ENCODE measurements at places on chromosomes 5 and 9.

- no peak for DNase-seq
Observed at GRCh38 chr5:34709861-34710673, 53.9 kb downstream of the RAI14 start.

DNA sequence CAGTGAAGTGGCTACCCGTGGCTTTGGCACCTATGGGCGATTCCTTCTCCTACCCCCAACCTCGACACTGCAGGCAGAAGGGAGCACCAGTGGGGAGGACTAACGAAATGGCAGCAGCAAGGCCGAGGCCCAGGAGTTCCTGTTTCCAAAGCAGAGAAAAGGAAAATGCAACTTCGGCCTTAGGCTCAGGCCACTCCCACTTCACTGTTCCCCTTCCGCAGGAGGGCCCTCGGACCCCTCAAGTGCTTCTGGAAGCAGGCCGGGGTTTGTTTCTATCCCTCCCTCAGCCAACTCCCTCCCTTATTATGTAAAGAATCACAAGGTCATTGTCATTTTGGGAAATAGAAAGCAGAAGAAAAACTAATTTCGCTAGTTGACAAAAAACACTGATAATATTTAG, 36.4 kb upstream of the NKX2-5 start:
- DNase-seq = no peak

DNA sequence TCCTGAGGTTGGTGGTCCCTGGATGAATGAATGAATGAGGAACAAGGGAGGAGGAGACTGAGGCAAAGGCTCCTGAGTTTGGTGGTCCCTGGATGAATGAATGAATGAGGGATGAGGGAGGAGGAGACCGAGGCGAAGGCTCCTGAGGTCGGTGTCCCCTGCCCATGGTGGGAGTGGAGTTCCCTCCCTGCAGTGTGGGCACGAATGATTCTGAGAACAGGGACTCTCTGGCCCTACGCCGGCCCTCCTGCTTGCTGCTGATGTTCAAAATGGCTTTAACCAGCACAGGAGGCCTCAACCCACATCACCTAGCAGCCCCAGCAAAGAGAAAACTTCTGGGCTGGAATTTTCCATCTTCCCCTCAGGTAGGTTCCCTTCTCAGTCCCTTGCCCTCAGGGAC, 377.8 kb downstream of the IRX2 start:
- no peak for DNase-seq

- no peak for DNase-seq
Observed at GRCh38 chr5:119458911-119459632, 6.8 kb downstream of the HSD17B4 start.

- no peak for DNase-seq
Observed at GRCh38 chr5:143567583-143568504, 164.4 kb upstream of the NR3C1 start.

DNA sequence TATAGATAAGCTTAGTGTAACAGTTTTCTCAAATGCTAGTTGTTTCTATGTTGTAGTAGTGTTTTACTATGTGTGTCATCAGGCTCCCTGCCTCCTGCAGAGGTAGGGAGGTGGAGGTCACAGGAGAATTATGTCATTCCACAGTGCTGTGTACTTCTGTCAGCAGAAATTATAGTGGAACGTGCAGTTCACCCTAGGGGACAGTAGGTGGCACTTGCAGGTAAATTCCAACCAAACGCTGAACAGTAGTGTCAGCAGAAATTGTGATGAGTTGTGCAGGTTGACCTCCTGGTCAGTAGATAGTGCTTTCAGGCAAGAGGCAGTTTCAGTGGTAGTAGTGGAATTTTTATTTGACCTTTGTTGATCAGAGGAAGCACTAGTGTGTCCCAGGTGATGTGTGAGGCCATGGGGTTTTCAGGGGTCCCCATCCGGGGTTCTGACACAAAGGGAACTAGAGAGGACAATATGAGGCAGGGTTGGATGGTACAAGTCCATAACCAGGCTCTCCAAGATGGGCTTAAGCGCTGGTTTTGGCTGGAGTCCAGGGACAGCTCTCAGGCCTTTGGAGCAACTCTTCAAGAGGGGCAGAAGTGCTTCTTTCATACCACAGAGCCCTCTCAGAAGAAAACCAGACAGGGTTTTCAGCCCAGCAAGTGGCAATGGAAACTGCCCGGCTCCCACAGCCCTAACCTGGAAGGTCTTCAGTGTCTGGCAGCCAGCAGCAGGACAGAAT, 402.9 kb downstream of the CYLC2 start:
- DNase-seq = peak; percentile 63

DNA sequence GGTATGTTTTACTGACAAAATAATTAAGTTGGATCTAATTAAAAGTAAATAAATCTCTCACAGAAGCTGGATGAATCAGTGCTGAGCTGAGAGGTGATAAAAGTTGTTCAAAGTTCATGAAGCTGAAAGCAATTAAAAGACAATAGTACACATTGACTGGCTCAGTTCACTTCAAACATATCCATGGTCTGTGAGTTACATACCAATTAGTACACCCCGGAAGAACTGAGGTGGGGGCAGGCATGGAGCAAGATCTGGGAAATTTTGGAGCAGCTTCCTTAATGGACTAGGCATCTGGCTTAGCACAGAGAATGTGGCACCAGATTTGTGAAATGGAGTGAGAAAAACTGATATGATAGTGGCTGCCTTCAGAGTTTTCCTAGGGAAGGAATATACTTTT, 152.7 kb downstream of the ATP10B start:
- no peak for DNase-seq

GRCh38 chr9:131851414-131851813, 111.5 kb upstream of the RAPGEF1 start:
- no peak for DNase-seq

GRCh38 chr9:109903515-109904138, 123.6 kb downstream of the PALM2AKAP2 start:
- DNase-seq = peak; percentile 78

DNA sequence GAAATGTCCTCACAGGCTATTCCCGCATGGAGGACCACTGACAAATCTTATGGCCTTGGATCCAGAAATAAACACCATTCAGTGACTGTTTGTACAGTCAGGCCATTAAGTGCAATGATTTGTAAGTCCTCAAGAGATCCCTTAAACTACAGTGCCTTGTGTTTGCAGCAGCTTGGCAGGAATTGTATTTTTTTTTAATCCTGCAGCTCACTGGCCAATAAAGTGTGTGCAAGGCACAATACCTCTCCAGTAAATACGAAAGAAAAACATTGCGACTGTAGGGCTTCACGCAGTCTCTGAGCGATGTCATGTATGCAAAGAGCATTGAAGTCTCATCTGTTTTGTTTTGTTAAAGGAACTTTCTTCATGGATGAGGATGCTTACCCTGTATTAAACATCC, 74.2 kb upstream of the TUSC1 start:
- no peak for DNase-seq
